Stimulated activated CD8-positive, alpha-beta memory T cell treated with anti-CD3 and anti-CD28 coated beads, Interleukin-15, amount 100 ng/mL, for 48 hours (primary cell): ENCODE measurements at places on chromosomes 16 and 17.

DNA sequence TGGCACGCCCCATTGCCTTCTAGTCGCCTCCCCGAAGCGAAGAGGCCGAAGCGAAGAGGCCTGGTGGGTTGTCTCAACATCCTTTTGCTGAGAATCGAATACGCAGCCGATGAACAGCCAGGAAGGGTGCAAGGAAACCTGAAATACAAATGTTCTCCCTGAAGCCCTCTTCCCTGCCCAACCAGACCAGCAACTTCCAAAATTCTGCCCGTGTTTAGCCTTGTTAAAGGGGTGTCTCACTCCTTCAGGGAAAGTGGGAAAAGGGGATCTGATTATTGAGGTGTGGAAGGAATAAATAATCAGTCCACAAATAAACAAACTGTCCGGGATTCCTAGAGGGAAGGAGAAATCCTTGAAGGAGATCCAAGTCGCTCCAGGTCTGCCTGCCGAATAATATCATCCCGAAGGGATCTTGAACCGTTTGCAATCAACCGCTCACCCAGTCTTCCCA, 1.4 kb upstream of the FOXC2 start:
- no peak for DNase-seq

- no peak for DNase-seq
Measured at GRCh38 chr16:84532855-84533486, 28.5 kb upstream of the MEAK7 start.

DNA sequence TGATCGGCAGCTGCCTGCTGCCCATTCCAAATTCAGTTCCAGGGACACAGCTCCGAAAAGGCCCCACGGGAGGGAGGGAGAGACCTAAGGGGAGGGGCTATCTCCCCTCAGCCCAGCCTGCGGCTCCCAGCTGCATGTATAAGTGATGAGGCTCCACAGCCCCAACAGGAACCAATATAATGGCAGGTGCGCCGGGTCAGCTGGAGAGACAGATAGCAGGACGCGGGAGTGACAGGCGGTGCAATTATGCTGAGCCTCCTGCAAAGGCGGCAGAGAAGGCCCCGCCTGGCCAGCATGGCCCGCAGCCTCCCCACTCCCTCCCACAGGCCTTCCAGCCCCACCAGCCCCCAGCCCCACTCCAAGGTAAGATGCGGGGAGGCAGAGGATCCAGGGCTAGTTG, 8.1 kb upstream of the C1QL1 start:
- DNase-seq, result no peak

DNA sequence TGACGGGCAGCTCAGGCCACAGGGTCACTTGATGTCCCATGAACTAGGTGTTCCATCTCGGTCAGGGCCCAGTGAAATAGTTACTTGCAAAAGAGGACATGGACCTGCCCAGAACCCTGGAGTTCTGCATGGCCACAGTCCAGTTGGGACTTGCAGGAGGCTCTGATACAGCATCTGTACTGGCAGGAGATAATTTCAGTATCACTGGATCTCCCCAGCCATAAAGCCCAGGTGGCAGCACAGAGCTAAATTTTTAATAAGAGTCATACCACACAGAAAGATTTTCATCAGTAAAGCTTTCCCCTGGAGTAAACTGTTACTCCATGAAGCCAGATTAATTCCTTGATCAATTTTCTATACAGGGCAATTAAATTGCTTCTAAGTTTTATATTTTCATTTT, 18.0 kb upstream of the SLC16A5 start:
- no peak for DNase-seq
